Renal cortical epithelial cell (primary cell): ENCODE measurements at places on chromosomes 12 and 14. TPM values are rescaled to one million over a fixed set of nuclear protein-coding genes. Genes with fewer than 3 reads are reported as not detected.

PRIMA1 gene
- not detected in 2 replicates for total RNA-seq

SPIC gene
- total RNA-seq, result not detected in 2 replicates

MSI1 gene
- 0.15 TPM in 1 of 2 replicates, not detected in the other for total RNA-seq

PTMS gene
- 24.0 and 69.1 TPM in 2 replicates for total RNA-seq

SSPN gene
- total RNA-seq, result 8.5 and 12.8 TPM in 2 replicates

MYO1H gene
- total RNA-seq, result not detected in 2 replicates

TRHDE gene
- total RNA-seq, result 17.5 and 30.6 TPM in 2 replicates

CLEC1B gene
- total RNA-seq, result not detected in 2 replicates

PROX2 gene
- not detected in 2 replicates for total RNA-seq

PMEL gene
- 1.6 and 1.9 TPM in 2 replicates for total RNA-seq

LMO3 gene
- total RNA-seq, result not detected in 2 replicates

TNFAIP2 gene
- 530 and 1,373 TPM in 2 replicates for total RNA-seq

HNRNPA1 gene
- 324 and 386 TPM in 2 replicates for total RNA-seq

SLC5A8 gene
- not detected in 2 replicates for total RNA-seq

TCP11L2 gene
- 30.2 and 48.3 TPM in 2 replicates for total RNA-seq

CLEC12A gene
- not detected in 2 replicates for total RNA-seq

PPP1R36 gene
- total RNA-seq, result 1.7 and 2.6 TPM in 2 replicates

CHGA gene
- not detected in 2 replicates for total RNA-seq

PLA2G1B gene
- not detected in 2 replicates for total RNA-seq

KLRC1 gene
- total RNA-seq, result 0.05 and 0.35 TPM in 2 replicates

ESPL1 gene
- 0.70 and 2.4 TPM in 2 replicates for total RNA-seq

POTEM gene
- total RNA-seq, result not detected in 2 replicates

EXOC3L4 gene
- total RNA-seq, result 0.94 and 2.1 TPM in 2 replicates

RNASE2 gene
- not detected in 2 replicates for total RNA-seq

OR11H7 gene
- not detected in 2 replicates for total RNA-seq

HOXC12 gene
- not detected in 2 replicates for total RNA-seq

LRRIQ1 gene
- 0.87 and 8.7 TPM in 2 replicates for total RNA-seq

ARHGEF40 gene
- total RNA-seq, result 42.0 and 64.4 TPM in 2 replicates

RIPK3 gene
- total RNA-seq, result 1.8 and 9.7 TPM in 2 replicates

LRP6 gene
- 25.9 and 79.1 TPM in 2 replicates for total RNA-seq

FERMT2 gene
- total RNA-seq, result 87.2 and 126 TPM in 2 replicates

CLEC1A gene
- total RNA-seq, result not detected in 2 replicates

TMEM132C gene
- total RNA-seq, result not detected in 2 replicates

GPR84 gene
- not detected in 2 replicates for total RNA-seq

SNRNP35 gene
- total RNA-seq, result 8.0 and 15.4 TPM in 2 replicates

PHETA1 gene
- 13.5 and 15.1 TPM in 2 replicates for total RNA-seq

ARG2 gene
- total RNA-seq, result 4.5 and 17.4 TPM in 2 replicates

HHIPL1 gene
- total RNA-seq, result 1.8 and 2.6 TPM in 2 replicates

NKX2-8 gene
- not detected in 2 replicates for total RNA-seq

SYNE3 gene
- total RNA-seq, result 0.15 and 0.17 TPM in 2 replicates

EML5 gene
- total RNA-seq, result 0.55 and 2.4 TPM in 2 replicates

WNT1 gene
- not detected in 2 replicates for total RNA-seq

SLC17A8 gene
- total RNA-seq, result under 0.01 and 0.30 TPM in 2 replicates

GNB3 gene
- total RNA-seq, result 0.15 TPM in 1 of 2 replicates, not detected in the other

RDH16 gene
- 0.15 TPM in 1 of 2 replicates, not detected in the other for total RNA-seq

SLC6A12 gene
- total RNA-seq, result 1.9 and 4.8 TPM in 2 replicates

CD163 gene
- not detected in 2 replicates for total RNA-seq

SMCO2 gene
- total RNA-seq, result not detected in 2 replicates

NPFF gene
- total RNA-seq, result not detected in 2 replicates
